ENCODE measurements at places on chromosomes 6 and 20. TPM values are rescaled to one million over a fixed set of nuclear protein-coding genes. Genes with fewer than 3 reads are reported as not detected.

DNA sequence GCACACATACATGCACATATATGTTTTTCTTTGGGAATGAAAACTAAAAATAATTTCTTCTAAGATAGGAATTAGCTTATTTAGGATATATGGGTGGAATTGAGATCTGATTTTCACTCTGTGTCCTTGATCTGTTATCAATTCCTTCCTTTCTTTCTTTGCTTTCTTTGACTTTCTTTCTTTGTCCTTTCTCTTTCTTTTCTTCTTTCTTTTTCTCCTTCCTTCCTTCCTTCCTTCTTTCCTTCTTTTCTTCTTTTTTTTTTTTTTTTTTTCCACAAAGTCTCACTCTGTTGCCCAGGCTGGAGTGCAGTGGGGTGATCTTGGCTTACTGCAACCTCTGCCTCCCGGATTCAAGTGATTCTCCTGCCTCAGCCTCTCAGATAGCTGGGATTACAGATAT lies 28.1 kb downstream of the PCMT1 start:
- DNase-seq: no peak
- no peak overlapping the region for H3K4me3 ChIP-seq
- no peak overlapping the region for H3K27ac ChIP-seq
- H3K36me3 ChIP-seq: no peaks in the 10 kb centered on the region
- no peaks in the 10 kb centered on the region for H3K27me3 ChIP-seq
- H3K4me1 ChIP-seq: no peaks in the 10 kb centered on the region

DNA sequence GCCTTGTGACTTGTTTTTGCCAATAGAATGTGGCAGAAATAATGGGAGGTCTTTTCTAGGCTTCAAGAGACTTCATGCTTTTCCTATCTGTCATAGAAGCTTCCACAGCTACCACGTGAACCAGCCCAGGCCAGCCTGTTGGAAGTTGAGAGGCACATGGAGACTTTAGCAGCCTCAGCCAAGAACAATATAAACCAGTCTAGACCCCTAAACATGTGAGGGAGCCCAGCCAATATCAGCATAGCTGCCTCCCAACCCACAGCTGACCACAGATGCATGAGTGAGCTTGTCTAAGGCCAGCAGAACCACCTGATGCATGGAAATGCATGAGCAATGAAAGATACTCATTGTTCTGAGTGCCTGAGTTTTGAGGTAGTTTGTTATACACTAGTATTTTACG lies 540.7 kb upstream of the BTBD3 start:
- H3K36me3 ChIP-seq: no peaks in the 10 kb centered on the region
- peaks cover 6% of the 10 kb centered on the region for H3K4me1 ChIP-seq
- no peaks in the 10 kb centered on the region for H3K27me3 ChIP-seq
- DNase-seq: no peak

DNA sequence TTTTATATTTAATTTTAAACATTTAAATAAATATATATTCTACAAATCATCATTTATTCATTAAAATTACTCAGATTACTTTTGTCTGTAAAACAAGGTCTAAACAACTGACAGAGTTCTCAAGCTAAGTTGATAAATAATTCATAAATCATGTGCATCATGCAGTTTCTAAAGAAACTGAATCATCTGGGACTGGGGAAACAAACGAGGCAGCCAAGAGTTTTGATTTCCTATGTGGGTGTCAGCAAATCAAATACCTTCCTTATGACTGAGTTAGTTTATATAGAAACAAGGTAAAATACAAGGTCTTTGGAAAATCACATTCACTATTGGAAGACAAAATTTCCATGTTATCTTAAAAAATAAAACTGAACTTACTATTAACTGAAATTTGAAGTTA lies 149.9 kb upstream of the BEND6 start:
- no peak overlapping the region for H3K27ac ChIP-seq
- H3K36me3 ChIP-seq: no peaks in the 10 kb centered on the region
- no peak for DNase-seq
- no peak overlapping the region for H3K4me3 ChIP-seq

GTSF1L gene
- total RNA-seq: not detected

ANGPT4 gene
- 0.06 TPM for total RNA-seq

GLP1R gene
- total RNA-seq: 2.6 TPM
